ENCODE measurements at places on chromosomes 5 and 9.

GRCh38 chr9:92735636-92736562 lies 28.7 kb downstream of the BICD2 start:
- H3K27ac ChIP-seq = no peak overlapping the region
- H3K4me3 ChIP-seq = no peak overlapping the region
- H3K36me3 ChIP-seq = no peaks in the 10 kb centered on the region
- H3K27me3 ChIP-seq = no peaks in the 10 kb centered on the region

DNA sequence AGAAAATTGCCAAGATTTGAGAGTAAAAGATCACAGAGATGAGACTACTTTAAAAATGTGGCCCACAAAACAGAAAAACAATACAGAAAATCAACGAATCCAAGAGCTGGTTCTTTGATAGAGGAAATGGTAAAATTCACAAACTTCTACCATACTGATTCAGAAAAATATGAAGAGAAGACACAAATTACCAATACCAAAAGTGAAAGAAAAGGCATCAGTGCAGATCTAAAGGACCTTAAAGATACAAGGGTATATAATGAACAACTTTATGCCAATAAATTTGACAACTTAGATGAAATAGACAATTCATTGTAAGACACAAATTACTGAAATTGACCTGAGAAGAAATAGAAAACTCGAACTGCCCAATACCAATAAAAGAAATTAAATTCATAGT lies 24.4 kb upstream of the SLC1A1 start:
- H3K27ac ChIP-seq = no peak overlapping the region
- H3K27me3 ChIP-seq = no peaks in the 10 kb centered on the region
- H3K4me3 ChIP-seq = no peak overlapping the region
- no peaks in the 10 kb centered on the region for H3K4me1 ChIP-seq
- no peaks in the 10 kb centered on the region for H3K36me3 ChIP-seq
- no peak for DNase-seq

- H3K4me1 ChIP-seq = no peaks in the 10 kb centered on the region
- no peak overlapping the region for H3K27ac ChIP-seq
- H3K4me3 ChIP-seq = no peak overlapping the region
- H3K36me3 ChIP-seq = no peaks in the 10 kb centered on the region
Observed at GRCh38 chr5:15092801-15093200, 221.2 kb upstream of the ANKH start.

DNA sequence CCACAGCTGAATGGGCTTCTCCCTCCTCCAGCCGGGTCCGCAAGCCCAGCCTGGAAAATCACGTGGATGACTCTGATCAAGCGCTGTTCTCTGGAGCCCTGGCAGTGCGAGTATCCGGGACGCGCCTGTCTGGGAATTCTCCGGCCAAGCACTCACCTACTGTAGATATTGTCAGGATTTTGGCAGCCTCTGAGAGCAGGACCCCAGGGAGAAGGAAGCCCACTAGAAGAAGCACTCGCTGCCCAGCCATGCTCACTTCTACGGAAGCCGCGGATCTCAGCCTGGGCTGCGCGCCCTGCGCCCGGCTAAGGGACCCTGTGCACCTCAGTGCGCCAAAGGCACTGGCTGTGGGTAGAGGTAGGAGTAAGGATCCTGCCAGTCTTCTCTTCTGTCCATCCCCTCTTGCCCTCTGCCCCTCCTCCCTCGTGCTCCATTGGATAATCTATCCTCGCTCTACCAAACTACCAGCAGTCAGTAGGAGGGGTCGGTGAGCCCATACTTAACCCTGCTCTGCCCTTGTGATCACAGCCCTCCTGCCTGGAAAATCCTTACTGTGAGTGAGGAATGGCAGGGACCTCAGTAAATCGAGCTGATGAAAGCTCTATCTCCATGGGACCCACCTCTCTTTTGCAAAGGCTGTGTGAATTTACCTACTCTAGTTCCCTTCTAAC lies at the start of gene UGT3A2:
Gene UGT3A2 (minus strand): TSS at position 343 of the 671 bp plus-strand sequence. CDS start 93 bp downstream, at position 250.
- peaks cover 11% of the 10 kb centered on the region for H3K27me3 ChIP-seq
- peaks cover 10% of the 10 kb centered on the region for H3K4me1 ChIP-seq
- no peak within 1 kb of the TSS for H3K27ac ChIP-seq
- no peak within 1 kb of the TSS for H3K4me3 ChIP-seq

DNA sequence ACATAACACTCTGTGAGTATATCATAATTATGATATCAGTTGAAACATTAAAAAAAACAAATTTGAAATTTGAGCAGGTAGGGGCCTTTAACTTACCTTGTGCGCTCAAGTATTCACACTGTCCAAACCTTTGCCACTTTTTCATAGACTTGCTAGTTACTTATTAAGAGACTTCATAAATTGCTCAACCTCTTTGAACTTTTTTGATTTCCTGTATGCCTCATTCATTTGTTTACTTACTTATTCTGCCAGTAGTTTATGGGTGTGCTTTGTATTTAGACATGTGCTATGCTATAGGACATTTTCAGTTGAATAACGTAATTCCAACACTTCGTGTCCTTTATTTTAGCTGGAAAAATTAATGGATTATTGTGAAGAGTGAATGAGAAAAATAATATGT lies 204.8 kb downstream of the HCN1 start:
- no peak overlapping the region for H3K27ac ChIP-seq
- no peaks in the 10 kb centered on the region for H3K4me1 ChIP-seq
- no peaks in the 10 kb centered on the region for H3K27me3 ChIP-seq
- no peak overlapping the region for H3K4me3 ChIP-seq
- DNase-seq = no peak

DNA sequence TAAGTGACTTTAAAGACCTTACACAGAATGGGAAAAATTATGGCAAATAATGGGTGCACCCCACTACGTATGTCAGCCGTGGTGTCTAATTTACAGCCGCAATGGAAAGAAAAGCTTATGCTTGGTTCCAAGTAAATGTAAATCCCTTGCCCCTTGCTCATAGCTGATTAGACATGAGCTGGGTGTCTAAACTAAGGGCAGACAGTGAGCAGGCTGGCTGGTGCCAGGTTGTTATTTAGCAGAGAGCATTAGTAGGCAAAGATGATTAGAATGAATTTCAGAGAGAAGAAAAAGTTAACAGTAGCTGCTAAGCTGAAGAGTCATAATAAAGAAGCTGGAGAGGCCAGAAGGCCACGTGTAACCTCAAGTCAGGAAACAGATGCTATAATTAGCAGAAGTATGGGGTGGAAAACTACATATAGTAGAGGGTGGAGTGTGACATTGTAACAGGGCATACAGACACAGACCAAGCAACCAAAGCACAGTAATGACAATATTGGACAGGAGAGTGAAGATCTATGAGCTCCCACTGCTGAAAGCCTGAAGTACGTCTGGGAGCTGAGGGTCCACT lies 257.7 kb downstream of the MCTP1 start:
- no peaks in the 10 kb centered on the region for H3K36me3 ChIP-seq
- H3K4me1 ChIP-seq = peaks cover 13% of the 10 kb centered on the region
- no peak for DNase-seq
- no peak overlapping the region for H3K27ac ChIP-seq
- peaks cover 1% of the 10 kb centered on the region for H3K27me3 ChIP-seq

GRCh38 chr5:148805326-148806290 lies 20.8 kb upstream of the ADRB2 start:
- H3K36me3 ChIP-seq = no peaks in the 10 kb centered on the region
- DNase-seq = peak; percentile 61
- peaks cover 94% of the 10 kb centered on the region for H3K4me1 ChIP-seq
- peak overlapping the region; percentile 46 for H3K4me3 ChIP-seq

- H3K4me3 ChIP-seq = no peak overlapping the region
- no peaks in the 10 kb centered on the region for H3K4me1 ChIP-seq
- DNase-seq = no peak
- H3K36me3 ChIP-seq = no peaks in the 10 kb centered on the region
- H3K27ac ChIP-seq = no peak overlapping the region
Observed at GRCh38 chr5:51468196-51468595, 84.9 kb downstream of the ISL1 start.

GRCh38 chr9:83526901-83527300 lies 11.3 kb downstream of the FRMD3 start:
- H3K4me1 ChIP-seq = no peaks in the 10 kb centered on the region
- H3K27ac ChIP-seq = no peak overlapping the region
- H3K4me3 ChIP-seq = no peak overlapping the region
- H3K36me3 ChIP-seq = no peaks in the 10 kb centered on the region

- H3K4me1 ChIP-seq = peaks cover 14% of the 10 kb centered on the region
- peak overlapping the region; percentile 26 for H3K4me3 ChIP-seq
- no peaks in the 10 kb centered on the region for H3K36me3 ChIP-seq
- no peak for DNase-seq
Observed at GRCh38 chr9:21443849-21444625, 3.8 kb downstream of the IFNA1 start.

DNA sequence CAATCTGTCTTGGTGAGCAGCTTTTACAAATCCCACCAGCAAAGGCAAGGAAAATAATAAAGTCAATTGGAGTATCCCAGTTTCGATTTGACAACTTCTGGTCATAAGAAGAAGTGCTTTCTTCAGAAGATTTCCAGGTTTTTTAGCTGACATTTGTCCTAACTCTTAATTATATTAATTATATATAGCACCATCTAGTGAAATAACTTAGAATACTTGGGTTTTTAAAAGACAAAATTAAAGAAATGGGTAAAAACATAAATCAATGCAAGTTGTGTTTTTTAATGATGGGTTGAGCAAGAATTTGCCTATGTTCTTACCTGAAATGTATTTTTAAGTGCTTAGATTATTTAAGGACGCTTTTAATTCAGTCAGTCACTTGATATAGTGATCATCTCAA lies 421.8 kb downstream of the ACTL7B start:
- no peaks in the 10 kb centered on the region for H3K27me3 ChIP-seq
- no peaks in the 10 kb centered on the region for H3K36me3 ChIP-seq
- H3K4me3 ChIP-seq = no peak overlapping the region
- H3K4me1 ChIP-seq = no peaks in the 10 kb centered on the region

GRCh38 chr9:129177443-129177790 lies 644 bp downstream of the IER5L start:
- peak overlapping the region; percentile 82 for H3K4me3 ChIP-seq
- peaks cover 11% of the 10 kb centered on the region for H3K4me1 ChIP-seq
- H3K27ac ChIP-seq = no peak overlapping the region
- H3K27me3 ChIP-seq = peaks cover 4% of the 10 kb centered on the region
- DNase-seq = no peak

GRCh38 chr9:15725953-15726352 lies 173.1 kb downstream of the CCDC171 start:
- peaks cover 2% of the 10 kb centered on the region for H3K4me1 ChIP-seq
- H3K27ac ChIP-seq = no peak overlapping the region
- no peak overlapping the region for H3K4me3 ChIP-seq
- no peaks in the 10 kb centered on the region for H3K36me3 ChIP-seq
- no peak for DNase-seq
- no peaks in the 10 kb centered on the region for H3K27me3 ChIP-seq

DNA sequence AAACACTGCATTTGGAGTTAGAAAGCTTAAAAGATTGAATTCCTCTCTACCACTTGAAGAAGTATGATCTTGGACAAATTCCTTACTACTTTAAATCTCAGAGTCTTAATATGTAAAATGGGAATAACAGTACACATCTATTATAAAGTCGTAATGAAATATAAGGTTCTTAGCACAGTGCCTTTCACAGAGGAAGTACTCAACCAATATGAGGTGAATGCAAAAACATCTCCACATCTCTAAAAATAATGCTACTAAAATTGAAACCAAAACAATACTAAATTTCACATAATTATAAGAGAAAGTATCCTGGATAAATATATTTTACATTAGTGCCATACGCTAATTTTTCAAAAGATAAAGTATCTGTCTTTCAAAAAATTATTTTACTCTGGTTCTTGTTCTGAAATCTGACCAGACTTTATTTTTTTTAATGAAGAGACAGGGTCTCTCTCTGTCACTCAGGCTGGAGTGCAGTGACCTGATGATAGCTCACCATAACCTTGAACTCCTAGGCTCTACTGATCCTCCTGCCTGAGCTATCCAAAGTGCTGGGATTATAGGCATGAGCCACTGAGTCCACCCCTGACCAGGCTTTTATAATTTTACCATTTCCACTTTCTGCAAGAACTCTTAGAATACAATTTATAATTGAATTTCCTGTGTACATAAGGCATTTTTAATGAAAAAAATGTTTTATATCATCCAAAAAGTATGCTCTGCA lies 21.3 kb upstream of the FNIP1 start:
- no peak overlapping the region for H3K27ac ChIP-seq
- DNase-seq = no peak
- H3K36me3 ChIP-seq = no peaks in the 10 kb centered on the region
- peaks cover 6% of the 10 kb centered on the region for H3K27me3 ChIP-seq
- H3K4me3 ChIP-seq = no peak overlapping the region
- H3K4me1 ChIP-seq = peaks cover 6% of the 10 kb centered on the region

DNA sequence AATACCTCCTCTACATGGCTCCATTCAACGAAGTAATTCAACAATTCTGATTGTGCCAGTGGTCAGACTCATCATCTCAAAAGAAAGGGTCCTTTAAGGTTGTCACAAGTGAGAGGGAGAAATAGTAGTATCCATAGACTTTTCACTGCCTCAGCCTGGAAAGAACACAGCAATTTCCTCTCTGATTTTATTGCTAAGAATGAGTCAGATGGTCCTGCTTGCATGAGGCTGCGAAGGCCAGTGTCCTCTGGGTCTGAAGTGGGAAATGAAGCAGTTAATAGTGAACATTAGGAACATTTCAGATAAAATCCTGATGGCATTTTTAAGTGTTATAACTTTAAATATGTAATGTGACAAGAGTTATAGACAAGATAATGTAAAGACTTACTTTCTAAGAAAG lies 979.0 kb downstream of the EFNA5 start:
- no peak for DNase-seq
- H3K27ac ChIP-seq = no peak overlapping the region
- H3K27me3 ChIP-seq = no peaks in the 10 kb centered on the region
- no peak overlapping the region for H3K4me3 ChIP-seq
- H3K4me1 ChIP-seq = no peaks in the 10 kb centered on the region
- no peaks in the 10 kb centered on the region for H3K36me3 ChIP-seq

- peaks cover 64% of the 10 kb centered on the region for H3K4me1 ChIP-seq
- H3K27me3 ChIP-seq = no peaks in the 10 kb centered on the region
- H3K36me3 ChIP-seq = peaks cover 24% of the 10 kb centered on the region
Observed at GRCh38 chr9:122265149-122265915, 650 bp downstream of the MRRF start.

- DNase-seq = no peak
- no peak overlapping the region for H3K4me3 ChIP-seq
- H3K27me3 ChIP-seq = peaks cover 4% of the 10 kb centered on the region
- H3K27ac ChIP-seq = no peak overlapping the region
- H3K36me3 ChIP-seq = no peaks in the 10 kb centered on the region
Observed at GRCh38 chr5:137491121-137491520, 8.0 kb downstream of the SPOCK1 start.

DNA sequence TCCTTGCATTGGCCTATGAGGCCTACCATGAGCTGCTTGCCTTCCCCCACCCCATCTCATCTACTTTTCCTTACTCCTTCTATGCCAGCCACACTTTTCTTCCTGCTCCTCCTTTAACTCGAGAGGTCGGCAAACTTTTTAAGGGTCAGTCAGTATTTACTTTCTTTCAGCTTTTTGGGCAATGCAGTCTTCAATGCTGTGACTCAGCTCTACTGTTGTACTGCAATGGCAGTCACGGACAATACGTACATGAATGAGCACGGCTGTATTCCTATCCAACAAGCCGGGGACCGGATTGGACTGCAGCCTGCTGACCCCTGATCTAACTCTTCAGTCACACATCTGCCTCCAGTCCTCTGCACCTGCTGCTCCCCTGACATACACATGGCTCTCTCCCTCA lies 602 bp upstream of the ACTL7A start:
- no peaks in the 10 kb centered on the region for H3K36me3 ChIP-seq
- no peak overlapping the region for H3K27ac ChIP-seq
- H3K4me1 ChIP-seq = peaks cover 2% of the 10 kb centered on the region

Measured in activated naive CD8-positive, alpha-beta T cell treated with anti-CD3 and anti-CD28 coated beads, Interleukin-2, amount 50 U/mL, for 24 hours (primary cell).